ENCODE measurements at places on chromosomes 7 and 10.

DNA sequence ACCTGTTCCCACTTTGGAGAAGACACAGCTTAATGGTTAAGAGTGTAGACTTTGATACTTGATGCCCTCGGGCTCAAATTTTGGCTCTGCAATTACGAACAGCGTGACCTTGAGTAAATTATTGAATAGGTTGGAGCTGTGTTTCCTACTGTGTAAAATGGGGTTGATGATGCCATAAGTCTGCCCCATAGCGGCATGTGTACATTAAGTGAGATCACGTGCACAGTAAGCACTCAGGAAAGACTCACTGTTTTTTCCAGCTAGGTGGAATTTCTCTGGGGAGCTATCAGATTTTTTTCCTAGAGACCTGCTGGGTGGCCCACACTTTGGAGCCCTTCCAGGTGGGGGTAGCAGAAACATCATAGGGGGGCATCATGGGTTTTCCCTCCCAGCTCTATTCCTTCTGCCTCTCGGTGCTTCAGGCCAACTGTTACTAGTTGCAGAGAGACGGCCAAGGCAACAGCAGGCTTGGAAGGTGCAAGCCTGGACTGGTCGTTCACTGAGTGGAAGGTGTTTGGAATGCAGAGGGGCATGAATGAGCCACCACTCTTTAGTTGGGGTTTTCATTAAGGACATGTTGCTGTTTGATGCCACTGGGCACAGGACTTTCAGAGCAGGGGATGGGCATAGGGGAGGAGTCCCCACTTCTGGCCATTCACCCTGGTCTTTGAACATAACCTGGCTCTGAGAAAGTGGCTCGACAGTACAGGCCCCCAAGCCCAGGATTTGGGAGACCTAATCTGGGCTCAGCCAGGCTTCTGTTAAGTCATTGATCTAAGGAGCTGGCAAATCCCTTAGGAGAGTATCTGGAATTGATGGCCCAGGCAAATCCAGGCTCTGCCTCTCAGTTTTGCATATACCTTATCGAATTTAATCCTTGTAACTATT, 64.0 kb downstream of the SYPL1 start:
- no peak for DNase-seq

DNA sequence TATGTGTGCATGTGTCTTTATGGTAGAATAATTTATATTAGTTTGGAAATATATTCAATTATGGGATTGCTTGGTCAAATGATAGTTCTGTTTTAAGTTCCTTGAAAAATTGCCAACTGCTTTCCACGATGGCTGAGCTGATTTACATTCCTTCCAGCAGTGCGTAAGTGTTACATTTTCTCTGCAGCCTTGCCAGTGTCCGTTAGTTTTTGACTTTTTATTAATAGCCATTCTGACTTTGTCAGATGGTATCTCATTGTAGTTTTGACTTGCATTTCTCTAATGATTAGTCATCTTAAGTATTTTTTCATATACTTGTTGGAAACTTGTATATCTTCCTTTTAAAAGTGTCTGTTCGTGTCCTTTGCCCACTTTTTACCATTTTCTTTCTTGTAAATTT, 434.2 kb upstream of the POT1 start:
- DNase-seq, result peak; percentile 61

DNA sequence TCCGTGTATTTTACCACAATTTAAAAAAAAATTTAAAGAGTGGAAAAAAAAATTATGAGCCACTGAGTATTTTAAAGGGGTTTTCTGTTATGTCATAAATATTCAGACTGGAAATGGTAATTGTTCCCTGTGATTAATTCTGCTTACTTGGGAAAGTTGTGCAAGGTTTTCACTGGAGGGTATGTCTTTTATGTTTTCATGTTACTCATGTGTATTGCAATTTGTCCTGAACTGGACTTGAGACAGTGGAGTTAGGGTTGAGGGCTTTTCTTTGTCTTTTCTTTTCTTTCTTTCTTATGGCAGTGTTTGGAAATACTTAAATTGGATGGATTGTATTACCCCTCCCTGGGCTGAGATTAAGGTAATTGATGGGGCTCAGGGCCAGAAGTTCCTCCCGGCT, 257.7 kb downstream of the BAMBI start:
- no peak for DNase-seq

GRCh38 chr7:46494441-46494840, 573.4 kb upstream of the IGFBP3 start:
- no peak for DNase-seq

DNA sequence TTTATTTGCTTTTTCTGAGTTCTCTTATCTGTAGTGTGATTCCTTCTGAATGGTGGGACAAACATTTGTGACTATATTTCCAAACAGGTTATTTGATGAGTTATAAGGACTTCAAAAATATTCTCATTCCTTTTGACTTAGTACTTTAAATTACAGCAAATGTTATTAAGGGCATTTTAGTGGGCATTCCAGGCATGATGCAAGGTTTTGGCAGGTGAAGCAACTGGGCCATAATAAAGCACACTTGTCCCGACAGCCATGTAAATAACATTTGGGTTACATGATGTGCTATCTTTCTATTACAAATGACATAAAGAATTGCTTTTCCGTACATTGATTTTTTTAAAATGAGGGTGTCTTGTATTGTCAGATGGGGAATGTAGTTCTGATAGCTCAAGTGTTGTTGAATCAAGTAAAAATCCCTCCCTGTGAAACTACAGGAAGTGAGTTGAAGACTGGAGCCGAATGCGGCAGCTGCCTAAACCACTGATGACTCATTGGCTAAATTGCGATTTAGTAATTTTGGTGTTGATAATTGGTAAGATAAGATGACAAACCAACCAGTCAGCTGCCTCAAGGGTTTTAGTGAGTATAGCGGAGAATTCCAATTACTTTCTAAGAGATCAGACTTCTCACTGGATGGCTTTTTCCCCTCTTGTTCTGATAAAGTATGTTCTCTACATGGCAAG, 231.3 kb upstream of the NPY start:
- peak; percentile 17 for DNase-seq

GRCh38 chr7:25776744-25777123, 375.3 kb upstream of the NFE2L3 start:
- no peak for DNase-seq

DNA sequence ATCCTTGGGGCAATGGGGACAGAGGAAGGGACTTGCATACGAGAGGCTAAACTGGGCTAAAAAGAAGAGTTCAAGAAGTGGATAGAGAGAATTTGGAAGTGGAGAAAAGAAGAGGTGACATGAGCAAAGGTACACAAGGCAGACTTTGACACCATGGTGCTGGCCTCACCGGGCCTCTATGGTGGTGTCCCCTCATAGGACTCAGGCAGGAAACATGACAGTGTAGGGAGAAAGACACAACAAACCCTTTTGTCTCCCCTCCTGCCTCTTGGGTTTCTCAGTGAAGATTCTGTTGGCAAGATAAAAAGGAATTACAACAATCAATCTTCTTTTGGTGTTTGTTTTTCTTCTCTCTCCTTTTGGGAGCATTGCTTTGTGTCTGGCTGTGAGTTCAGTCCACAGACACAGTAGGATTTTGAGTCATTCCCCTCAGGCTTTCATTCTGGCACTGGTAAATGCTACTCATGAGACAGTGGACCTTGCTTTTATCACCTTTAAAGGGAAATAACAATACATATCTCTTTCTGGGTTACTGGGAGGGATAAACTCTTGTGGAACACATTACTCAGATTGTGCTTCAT, 827.7 kb downstream of the TNS3 start:
- DNase-seq, result peak; percentile 90

DNA sequence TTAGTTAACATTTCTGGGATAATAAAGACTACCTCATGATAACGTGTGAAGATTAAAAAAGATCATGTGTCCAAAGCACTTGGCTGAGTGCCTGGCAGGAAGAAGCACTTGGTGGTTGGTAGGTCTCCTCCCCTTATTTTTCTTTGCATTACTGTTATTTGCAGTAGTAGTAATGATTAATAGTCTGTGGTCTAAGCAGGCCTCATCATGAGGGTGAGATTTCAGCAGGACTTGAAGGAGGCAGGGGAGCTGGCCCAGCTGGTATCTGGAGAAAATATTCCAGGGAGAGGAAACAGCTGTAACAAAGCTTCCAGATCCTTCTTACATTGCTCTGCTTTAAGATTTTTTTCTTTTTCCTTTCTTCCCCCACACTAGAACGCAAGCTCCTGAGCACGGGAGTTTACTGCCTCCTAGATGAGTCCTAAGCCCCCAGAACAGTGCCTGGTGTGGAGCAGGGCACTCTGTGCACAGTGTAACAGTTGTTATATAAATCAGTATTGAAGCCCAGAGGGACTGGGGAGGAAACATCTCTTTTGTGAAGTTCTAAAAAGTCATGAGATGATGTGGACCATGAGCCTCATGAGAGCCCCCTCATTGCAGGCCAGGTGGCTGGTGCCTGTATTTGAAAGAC, 31.1 kb upstream of the RHEB start:
- peak; percentile 71 for DNase-seq

- DNase-seq, result peak; percentile 95
Measured at GRCh38 chr10:97708976-97709946, 4.3 kb upstream of the MARVELD1 start.

DNA sequence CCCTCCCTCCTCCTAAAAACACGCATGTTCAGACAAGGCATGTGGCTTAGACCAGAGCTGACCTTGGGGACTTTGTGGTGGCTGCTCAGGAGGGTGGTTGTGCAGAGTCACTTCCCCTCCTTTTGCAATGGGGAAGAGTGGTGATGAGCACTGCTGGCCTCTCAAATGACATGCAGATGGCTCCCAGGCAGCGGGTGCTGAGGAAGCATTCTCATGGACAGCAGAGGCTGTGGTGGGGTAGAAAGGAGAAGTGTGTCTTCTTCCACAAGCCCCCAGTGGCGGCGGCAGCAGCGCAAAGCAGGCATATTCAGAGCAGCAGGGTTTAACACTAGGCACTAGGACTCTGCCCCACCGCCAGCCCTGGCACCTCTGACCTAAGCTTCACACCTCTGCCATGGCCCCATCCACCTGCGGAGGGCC, 105.9 kb upstream of the ANLN start:
- DNase-seq, result no peak

GRCh38 chr10:35605191-35605590, at the start of gene GJD4:
Gene GJD4, plus strand, starts transcription at chr10:35605341. Its CDS starts 227 bp downstream, at chr10:35605568.
- no peak for DNase-seq

GRCh38 chr10:83038631-83039030, 1100.7 kb upstream of the GHITM start:
- DNase-seq, result no peak

GRCh38 chr7:12211711-12212485, 804 bp downstream of the TMEM106B start:
- DNase-seq, result peak; percentile 32

DNA sequence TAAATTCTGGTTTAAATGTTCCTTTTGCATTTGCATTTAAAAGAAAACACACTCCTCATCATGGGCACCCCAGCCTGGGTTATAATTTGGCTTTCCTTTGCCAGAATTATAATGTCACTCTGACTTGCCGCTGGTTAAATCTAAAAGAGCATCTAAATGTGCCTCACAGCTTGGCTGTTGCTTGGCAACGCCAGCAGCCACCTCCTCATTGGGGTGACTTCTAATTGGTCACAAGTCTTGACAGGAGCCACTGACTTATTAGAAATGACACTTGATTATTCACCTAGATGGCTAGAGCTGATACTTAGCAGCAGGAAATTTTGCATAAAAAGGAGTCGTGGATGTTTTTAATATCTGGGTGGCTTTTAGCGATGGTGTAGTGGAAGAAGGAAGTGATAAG, 114.3 kb downstream of the TBXAS1 start:
- DNase-seq, result no peak

DNA sequence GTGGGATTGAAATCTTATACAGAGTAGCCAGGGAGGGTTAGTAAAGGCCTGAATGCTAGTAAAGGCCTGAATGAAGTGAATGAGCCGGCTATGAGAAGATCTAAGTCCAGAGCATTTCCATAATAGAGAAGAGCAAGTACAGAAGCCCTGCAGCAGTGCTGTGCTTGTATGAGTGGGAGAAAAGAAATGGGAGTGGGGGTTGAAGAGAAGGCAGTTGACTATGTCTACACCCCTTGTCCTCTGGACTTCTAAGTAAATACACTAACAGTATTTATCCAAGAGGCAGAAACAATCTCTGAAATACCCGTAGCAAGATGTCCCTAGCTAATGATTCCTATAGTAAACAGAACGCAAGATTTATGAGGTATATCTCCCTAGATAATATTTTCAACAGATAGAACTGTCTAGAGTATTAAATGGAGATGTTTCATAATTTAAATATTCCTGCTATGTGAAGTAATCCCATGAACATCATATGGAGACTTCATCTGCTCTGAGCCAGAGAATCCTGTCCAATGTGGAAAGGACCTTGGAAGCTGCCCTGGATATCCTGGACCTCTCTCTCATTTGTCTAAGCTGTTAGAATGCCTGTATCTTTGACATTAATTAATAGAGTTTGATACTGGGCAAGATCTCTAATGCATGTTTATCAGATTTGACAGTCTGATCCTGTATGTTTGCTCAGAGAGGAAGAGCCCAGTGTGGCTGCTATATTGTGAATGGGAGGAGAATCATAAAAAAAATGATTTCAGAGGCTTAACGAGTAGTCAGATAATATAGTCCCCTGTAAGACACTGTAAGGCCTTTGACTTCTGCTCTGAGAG, 171.6 kb downstream of the LRRN3 start:
- no peak for DNase-seq

DNA sequence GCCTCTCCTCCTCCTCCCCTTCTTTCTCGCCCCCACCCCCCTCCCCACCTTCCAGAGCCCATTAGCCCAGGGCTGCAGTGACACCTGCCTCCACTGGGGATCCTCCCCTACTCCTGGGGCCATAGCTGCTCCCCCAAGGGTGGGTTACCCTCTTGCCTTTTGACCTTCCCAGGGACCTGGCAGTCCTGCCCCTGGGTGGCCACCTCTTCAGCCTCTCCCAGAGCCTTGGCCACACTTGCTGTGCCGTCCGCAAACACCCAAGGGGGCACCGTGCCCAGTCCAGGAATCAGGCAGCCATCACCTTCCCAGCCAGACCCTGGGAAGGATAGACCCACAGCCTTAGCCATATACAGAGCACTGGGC, 19.8 kb upstream of the CLDN4 start:
- no peak for DNase-seq

- DNase-seq, result no peak
Measured at GRCh38 chr10:117411479-117412399, 36.5 kb upstream of the PDZD8 start.
